ENCODE measurements at places on chromosomes 5 and 9. TPM values are rescaled to one million over a fixed set of nuclear protein-coding genes. Genes with fewer than 3 reads are reported as not detected.

Gene FBXO4
- total RNA-seq: 4.3 TPM

Gene SREK1
- 33.5 TPM for total RNA-seq

Gene SLC36A3
- total RNA-seq: not detected

Gene GMCL2
- total RNA-seq: not detected

Gene UBE2QL1
- total RNA-seq: 25.5 TPM

Gene CCIN
- total RNA-seq: not detected

Gene GRIA1
- total RNA-seq: 0.14 TPM

Gene SPATA31C1
- total RNA-seq: not detected

Gene SLC6A19
- not detected for total RNA-seq

Gene PHF24
- total RNA-seq: 0.11 TPM

Gene GRAMD2B
- 24.6 TPM for total RNA-seq

Gene RNF183
- total RNA-seq: not detected

Gene PCDHB4
- 0.80 TPM for total RNA-seq

Gene GTF2H2
- 14.1 TPM for total RNA-seq

Gene STKLD1
- not detected for total RNA-seq

Gene TMOD1
- 186 TPM for total RNA-seq

Gene TUSC1
- total RNA-seq: 9.2 TPM

Gene KCNIP1
- 0.16 TPM for total RNA-seq

GRCh38 chr5:94024620-94025019 lies 283.2 kb upstream of the POU5F2 start:
- no peak for DNase-seq

DNA sequence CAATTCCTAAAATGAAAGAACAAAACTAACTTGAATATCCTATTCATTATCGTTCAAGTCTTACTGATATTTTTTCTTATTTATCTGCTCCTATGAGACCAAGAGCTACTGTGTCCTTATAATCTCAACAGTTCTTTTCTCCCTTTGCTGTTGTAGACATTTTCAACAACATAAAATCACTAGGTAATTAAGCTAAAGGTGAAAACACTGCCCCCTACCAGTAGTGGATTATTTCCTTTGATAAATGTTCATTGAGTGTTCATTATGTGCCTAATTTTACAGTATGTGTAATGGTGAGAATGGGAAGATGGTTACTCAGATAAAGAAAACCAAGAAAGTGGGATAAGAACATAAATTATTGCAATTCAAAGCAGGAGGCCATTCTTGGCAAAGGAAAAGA lies 41.4 kb upstream of the PAPPA start:
- DNase-seq: no peak

GRCh38 chr5:10195301-10195700 lies 54.4 kb downstream of the ATPSCKMT start:
- DNase-seq: no peak

DNA sequence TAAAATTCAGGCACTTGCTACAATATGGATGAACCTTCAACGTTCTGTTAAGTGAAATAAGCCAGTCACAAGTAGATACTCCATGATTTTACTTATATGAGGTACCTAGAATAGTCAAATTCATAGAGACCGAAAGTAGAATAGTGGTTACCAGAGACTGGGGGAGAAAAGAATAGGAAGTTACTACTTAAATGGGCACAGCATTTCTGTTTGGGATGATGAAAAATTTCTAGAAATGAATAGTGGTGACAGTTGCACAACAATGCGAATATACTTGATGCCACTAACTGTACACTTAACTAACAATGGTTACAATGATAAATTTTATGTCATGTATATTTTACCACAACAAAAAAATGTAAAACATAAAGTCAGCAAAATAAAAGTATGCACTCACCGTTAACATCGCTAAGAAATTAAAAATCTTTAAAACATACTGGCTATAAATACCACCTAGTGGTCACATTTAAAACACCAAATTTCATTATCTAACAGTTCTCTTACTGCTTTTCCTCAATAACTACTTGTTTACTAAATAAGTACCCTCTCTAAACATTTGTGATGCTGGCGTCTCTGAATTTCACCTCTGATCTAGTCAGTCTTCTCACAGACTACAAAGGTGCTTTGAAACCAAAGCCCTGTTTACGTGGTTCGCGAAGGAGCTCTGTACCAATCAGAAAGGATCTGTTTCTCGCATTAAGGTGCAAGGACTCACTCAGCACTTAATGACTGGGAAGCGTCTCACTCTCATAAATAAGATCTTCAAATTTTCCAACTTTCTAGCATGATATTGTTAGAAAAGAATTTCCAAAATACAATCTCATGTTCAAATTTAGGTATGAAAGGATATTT lies 22.7 kb downstream of the KIF3A start:
- DNase-seq: no peak

- no peak for DNase-seq
These were observed 17.1 kb downstream of the LVRN start for GRCh38 chr5:115979201-115980041.

- DNase-seq: no peak
These were observed 480.3 kb upstream of the SEMA6A start for GRCh38 chr5:117054911-117055310.

DNA sequence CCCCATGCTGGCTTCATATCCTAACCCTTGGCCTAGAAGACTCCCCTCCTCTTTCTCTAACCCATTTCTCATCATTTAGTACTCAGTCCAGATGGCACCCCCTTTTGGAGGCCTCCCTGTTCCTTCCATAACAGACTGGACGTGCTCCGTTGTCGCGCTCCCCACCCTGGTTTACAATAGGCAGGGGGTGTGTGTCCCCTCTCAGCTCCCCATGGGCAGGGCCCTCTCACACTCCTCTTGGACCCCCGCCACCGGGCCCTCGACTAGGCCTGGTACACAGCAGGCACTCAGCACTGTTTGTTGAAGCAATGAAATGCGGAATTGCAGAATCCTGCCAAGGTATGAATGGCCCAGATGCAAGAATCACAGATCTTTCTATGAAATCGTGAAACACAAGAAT lies 227.4 kb downstream of the FSTL4 start:
- DNase-seq: no peak

DNA sequence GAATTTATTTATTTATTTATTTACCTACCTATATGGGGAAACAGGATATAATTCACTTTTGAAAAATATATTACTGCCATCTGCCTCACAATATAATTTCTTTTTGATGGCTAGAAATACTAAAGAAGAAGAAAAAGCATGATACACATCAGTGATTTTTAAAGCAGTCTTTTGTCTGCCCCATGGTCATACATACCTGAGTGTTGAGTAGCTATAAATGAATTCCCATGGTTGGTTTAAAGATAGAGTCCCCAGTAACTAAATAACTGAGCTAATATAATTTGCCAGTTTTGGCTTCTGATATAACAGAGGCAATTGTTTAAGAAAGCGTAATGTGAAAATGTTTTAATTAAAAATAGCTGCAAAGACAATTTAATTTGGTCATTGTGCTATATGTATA lies 447.8 kb downstream of the PDE4D start:
- DNase-seq: no peak

DNA sequence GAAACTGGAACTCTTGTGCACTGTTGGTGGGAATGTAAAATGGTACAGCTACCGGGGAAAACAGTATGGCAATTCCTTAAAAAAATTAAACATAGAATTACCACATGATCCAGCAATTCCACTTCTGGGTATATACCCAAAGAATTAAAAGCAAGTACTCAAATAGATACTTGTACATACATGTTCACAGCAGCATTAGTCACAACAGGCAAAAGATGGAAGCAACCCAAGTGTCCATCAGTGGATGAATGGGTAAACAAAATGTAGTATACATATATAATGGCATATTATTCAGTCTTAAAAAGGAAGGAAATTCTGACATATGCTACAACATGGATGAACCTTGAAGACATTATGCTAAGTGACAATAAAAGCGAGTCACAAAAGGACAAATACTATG lies 7.4 kb upstream of the SLC22A5 start:
- DNase-seq: no peak

DNA sequence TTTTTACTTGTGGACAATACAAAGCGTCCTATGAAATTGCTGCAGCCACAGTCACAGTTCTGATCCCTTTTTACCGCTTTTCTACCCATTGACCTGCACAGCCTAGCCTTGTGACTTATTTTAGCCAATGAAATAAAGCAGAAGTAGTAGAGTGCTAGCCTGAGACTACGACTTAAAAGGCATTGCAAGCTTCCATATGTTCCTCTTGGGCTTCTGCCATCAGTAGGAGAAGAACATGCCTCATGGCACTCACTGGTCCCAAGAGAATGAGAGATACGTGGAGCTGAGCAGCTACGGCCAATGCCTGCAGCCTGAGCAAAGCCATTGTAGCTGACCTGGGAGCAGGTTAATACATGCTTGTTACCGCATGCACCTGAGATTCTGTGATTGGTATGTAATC lies 416.6 kb upstream of the CLINT1 start:
- DNase-seq: no peak

DNA sequence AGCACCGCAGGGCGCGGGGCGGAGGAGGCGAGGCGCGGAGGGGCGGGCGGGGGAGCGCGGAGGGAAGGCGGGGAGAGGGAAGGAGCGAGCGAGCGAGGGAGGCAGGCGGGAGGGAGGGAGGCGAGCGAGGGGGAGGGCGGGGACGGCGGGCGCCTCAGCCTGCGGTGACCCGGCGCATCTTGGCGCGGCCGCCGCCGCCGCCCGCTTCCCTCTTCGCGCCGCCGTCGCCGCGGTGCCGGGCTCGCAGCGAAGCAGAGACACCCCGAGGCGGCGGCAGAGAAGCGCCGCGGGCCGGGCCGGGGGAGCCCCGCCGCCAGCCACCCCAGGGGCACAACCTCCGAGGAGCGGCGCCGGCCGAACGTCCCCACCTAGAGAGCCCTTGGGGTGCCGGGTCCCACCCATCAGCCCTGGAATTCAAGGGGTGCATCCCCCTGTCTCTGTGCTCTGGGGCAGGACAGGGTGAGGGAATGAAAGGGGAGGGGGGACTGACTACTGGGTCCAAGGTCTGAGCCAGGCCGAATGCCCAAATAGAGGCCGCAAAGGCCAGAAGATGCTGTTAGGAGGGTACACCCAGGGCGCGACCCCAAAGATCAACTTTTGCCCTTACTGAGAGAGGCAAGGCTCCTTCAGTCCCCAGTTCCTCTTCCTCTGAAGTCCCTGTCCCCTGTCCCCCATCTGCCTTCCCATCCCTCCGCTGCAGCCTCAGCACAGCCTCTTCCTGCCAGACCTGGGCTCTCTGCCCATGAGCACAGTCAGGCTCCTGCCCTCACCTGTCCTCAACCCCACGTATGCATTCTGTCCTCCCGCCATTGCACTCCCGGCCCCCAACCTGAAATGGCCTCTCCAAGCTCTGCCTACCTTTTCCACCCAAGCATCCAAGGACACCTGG lies at the start of gene ADAMTS2:
Gene ADAMTS2 (minus strand): TSS at position 29 of the 889 bp plus-strand sequence. CDS start 133 bp downstream, outside the sequence.
- peak; percentile 73 for DNase-seq

DNA sequence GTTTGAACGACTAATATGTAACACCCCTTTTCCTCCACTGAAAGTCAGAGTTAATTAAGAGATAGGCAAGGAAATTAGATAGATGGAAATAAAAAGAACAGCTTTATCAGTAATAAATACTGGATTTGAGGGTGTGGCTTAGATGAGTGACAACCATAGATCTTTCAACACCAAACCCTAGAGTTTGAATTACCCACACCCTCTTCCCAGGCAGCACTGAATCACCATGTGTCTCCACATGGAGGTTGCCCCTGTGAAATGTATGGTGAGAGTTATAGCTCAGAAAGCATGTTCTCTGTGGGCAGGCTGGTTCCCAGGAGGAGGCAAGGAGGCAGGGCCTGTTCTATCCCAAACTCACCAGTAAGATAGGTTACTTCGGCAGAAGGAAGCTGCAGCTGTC lies 69.7 kb downstream of the TMEM174 start:
- no peak for DNase-seq

DNA sequence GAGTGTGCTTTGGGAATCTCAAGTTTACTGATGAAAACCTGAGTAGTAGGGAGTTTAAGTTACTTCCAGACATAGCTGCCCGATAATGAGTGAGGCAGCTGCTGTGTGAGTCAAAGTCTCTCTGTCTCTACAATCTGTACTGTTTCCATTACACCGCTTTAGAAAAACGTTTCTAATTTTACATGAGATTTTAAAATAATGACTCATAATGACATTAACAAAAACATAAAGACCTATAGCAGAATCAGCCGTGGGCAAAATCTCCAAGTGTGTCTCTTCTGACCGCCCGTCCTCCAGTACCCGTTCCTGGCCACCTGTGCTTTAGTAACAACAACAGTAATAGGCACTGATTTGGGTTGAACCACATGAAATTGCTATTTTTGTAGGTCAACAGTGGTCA lies 69.6 kb upstream of the PRRC1 start:
- no peak for DNase-seq

- DNase-seq: peak; percentile 58
These were observed 214.2 kb downstream of the FANCC start for GRCh38 chr9:95103281-95103771.

GRCh38 chr5:34849253-34849652 lies 10.3 kb downstream of the TTC23L start:
- no peak for DNase-seq

DNA sequence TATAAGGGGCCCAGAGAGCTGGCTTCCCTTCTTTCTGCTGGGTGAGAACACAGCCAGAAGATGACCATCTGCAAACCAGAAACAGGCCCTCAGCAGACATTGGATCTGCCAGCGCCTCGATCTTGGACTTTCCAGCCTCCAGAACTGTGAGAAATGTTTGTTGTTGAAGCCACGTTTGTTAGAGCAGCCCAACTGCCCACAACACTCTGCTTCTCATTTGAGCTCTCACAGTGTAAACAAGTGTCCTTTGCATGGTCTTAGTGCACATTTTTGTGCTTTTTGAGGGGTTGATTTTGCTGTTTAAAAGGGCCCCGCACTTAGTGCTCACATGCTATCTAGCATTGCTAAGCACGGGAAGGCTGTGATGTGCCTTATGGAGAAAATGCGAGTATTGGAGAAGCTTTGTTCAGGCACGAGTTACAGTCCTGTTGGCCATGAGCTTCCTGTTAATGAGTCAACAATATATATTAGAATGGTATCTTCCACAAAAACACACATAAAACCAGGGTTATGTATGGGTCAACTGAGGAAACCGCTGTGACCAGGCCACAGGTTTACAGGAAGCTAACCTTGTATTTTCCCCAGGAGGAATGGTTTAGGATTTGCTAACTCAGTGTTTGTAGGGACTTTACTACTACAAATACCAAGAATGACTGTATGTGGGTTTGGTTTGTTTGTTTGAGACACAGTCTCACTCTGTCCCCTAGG lies 11.9 kb downstream of the CMBL start:
- DNase-seq: no peak

GRCh38 chr9:134225186-134225585 lies 60.8 kb upstream of the RNU6ATAC start:
- DNase-seq: no peak

- DNase-seq: no peak
These were observed 2.2 kb downstream of the AIF1L start for GRCh38 chr9:131098391-131099101.

GRCh38 chr9:131043087-131043486 lies 34.1 kb downstream of the LAMC3 start:
- no peak for DNase-seq

- no peak for DNase-seq
These were observed 79.7 kb upstream of the SMIM23 start for GRCh38 chr5:171705830-171706468.

- no peak for DNase-seq
These were observed 160.4 kb upstream of the PHYKPL start for GRCh38 chr5:178392931-178393394.

- no peak for DNase-seq
These were observed 173.7 kb downstream of the DAB2IP start for GRCh38 chr9:121825031-121825691.

Measured in left ventricle myocardium inferior (tissue), 1 donor.